Calu3 (cell line): ENCODE measurements at places on chromosomes 16 and 17. TPM values are rescaled to one million over a fixed set of nuclear protein-coding genes. Genes with fewer than 3 reads are reported as not detected.

GRCh38 chr16:55701442-55702319, 45.9 kb downstream of the SLC6A2 start:
- peaks cover 57% of the 10 kb centered on the region for H3K27me3 ChIP-seq
- no peak overlapping the region for H3K4me3 ChIP-seq
- no peaks in the 10 kb centered on the region for H3K4me1 ChIP-seq

DNA sequence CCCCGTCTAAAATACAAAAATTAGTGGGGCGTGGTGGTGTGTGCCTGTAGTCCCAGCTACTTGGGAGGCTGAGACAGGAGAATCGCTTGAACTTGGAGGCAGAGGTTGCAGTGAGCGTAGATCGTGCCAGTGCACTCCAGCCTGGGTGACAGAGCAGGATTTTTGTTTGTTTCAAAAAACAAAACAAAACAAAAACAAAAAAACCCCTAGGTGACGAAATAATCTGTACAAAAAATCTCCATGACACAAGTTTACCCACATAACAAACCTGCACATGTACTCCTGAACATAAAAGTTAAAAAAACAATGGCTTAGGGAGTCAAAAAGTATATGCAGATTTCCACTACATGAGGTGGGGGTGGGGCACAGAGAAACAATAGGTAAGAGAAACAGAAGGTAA, 140.5 kb upstream of the ASIC2 start:
- no peaks in the 10 kb centered on the region for H3K27me3 ChIP-seq
- no peaks in the 10 kb centered on the region for H3K4me1 ChIP-seq
- no peak overlapping the region for H3K27ac ChIP-seq
- H3K36me3 ChIP-seq, result no peaks in the 10 kb centered on the region
- H3K4me3 ChIP-seq, result no peak overlapping the region

SYNGR3 gene
- total RNA-seq, result 3.6 and 3.8 TPM in 2 replicates

DNA sequence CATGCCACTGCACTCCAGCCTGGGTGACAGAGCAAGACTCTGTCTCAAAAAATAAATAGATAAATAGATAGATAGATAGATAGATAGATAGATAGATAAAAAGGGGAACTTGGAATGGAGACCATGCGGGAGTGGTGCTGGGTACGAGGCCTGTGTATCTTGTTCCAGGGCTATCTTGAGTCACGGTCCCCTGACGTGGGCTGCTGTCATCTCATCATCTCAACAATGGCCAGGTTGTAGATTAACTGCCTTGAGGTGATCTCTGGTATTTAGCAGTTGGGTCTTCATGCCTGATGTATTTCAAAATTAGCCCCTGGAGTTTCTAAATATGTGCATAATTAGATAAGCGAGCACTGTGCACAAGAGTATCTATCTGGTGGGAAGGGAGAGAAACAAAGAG, 212.1 kb downstream of the CDRT15L2 start:
- H3K27ac ChIP-seq, result no peak overlapping the region
- H3K27me3 ChIP-seq, result peaks cover 16% of the 10 kb centered on the region
- no peaks in the 10 kb centered on the region for H3K4me1 ChIP-seq
- no peak for DNase-seq

DNA sequence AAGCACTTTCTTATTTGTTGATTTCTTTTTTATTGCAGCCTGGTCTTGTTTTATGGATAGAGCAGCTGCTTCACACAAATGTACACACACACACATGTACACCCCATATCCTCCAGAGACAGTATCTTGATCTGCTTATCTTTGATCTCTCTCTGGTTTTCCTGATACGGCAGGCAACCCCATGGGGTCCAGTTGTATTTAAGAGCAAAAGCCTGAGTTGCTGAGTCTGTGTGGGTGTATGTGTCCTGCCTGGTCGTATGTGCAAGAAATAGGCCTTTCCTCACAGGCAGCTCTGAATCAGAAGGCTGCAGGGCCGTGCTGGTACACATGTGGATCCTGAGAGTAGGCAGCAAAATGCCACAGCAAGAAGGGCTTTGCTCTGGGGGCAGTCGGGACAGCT, 14.6 kb upstream of the LGALS9 start:
- DNase-seq, result no peak
- H3K4me1 ChIP-seq, result no peaks in the 10 kb centered on the region
- H3K27ac ChIP-seq, result no peak overlapping the region
- H3K36me3 ChIP-seq, result no peaks in the 10 kb centered on the region
- no peaks in the 10 kb centered on the region for H3K27me3 ChIP-seq

PRCD gene
- not detected in 2 replicates for total RNA-seq

SYCE1L gene
- 2.0 and 6.2 TPM in 2 replicates for total RNA-seq

SAT2 gene
- total RNA-seq, result 15.9 and 16.6 TPM in 2 replicates

- DNase-seq, result no peak
- peaks cover 40% of the 10 kb centered on the region for H3K27me3 ChIP-seq
- no peaks in the 10 kb centered on the region for H3K36me3 ChIP-seq
- H3K4me3 ChIP-seq, result no peak overlapping the region
Measured at GRCh38 chr16:75127713-75128415, 11.3 kb upstream of the LDHD start.

GRCh38 chr16:85573696-85574641, 39.2 kb upstream of the GSE1 start:
- H3K4me1 ChIP-seq, result peaks cover 26% of the 10 kb centered on the region
- no peak overlapping the region for H3K27ac ChIP-seq
- no peak overlapping the region for H3K4me3 ChIP-seq
- no peaks in the 10 kb centered on the region for H3K36me3 ChIP-seq

- H3K27me3 ChIP-seq, result no peaks in the 10 kb centered on the region
- no peaks in the 10 kb centered on the region for H3K4me1 ChIP-seq
- DNase-seq, result no peak
- no peak overlapping the region for H3K27ac ChIP-seq
Measured at GRCh38 chr17:69357701-69358100, 30.8 kb upstream of the ABCA5 start.

- H3K27me3 ChIP-seq, result peaks cover 69% of the 10 kb centered on the region
- peaks cover 22% of the 10 kb centered on the region for H3K4me1 ChIP-seq
- peak; percentile 60 for DNase-seq
- no peaks in the 10 kb centered on the region for H3K36me3 ChIP-seq
Measured at GRCh38 chr17:36858119-36859002, 78.9 kb upstream of the LHX1 start.

- no peak for DNase-seq
- no peaks in the 10 kb centered on the region for H3K27me3 ChIP-seq
- no peak overlapping the region for H3K4me3 ChIP-seq
- H3K27ac ChIP-seq, result no peak overlapping the region
- no peaks in the 10 kb centered on the region for H3K4me1 ChIP-seq
Measured at GRCh38 chr16:46991729-46992704, 18.5 kb upstream of the DNAJA2 start.

DNA sequence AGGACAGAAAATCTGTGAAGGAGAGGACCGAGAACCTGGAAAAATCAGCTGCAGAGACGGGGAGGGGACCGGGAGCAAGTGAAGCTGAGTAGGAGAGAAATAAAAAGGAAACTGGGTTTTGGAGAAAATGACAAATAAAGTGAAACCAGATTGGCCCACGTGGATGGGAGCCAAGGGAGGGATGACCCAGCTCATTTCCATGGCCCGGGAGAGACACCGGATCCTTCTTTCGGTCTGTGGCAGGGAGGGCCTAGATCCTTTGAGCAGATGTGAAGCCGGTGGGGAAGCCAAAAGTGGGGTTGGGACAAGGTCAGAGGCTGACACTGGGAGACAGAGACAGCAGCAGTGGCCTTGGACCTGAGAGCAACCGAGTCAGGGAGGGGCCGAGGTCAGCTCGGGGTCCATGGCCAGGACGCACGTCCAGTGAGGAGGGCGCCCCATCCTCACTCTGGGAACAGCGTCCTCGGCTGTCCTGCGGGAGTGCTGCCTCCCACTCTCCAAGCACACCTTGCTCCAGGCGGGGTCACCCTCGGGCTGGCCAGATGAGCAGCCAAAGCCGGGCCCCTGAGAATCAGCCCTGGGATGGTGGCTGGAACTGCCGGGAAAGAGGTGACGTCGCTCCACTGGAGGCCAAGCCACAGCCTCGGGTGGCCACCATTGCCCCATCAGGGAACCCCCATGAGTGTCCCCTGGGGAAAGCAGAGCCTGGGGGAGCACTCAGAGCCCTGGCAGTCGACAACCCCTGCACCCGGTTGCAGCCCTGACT, 50.8 kb upstream of the CDR2 start:
- H3K27ac ChIP-seq, result no peak overlapping the region
- H3K4me3 ChIP-seq, result no peak overlapping the region
- H3K36me3 ChIP-seq, result peaks cover 53% of the 10 kb centered on the region
- DNase-seq, result no peak

DNA sequence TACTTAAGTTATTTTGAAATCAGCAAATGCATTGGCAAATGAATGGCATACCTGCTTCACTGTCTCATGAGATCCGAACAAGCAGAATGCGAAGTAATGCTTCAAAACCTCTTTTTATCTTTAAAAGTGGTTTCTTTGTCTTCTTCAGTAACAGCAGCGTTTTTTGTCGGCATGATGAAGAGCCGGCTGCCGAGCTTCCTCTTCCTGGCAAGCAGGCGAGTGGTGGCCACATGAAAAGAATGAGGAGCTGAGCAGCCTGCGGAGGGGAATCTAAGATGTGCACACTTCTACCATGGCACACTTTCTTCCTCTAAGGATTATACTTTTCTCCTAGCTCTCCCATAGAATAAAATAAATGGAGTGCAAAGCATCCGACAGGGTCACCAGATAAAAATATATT, 42.4 kb upstream of the AKTIP start:
- H3K27me3 ChIP-seq, result peaks cover 78% of the 10 kb centered on the region
- no peak overlapping the region for H3K27ac ChIP-seq
- H3K4me3 ChIP-seq, result no peak overlapping the region
- H3K36me3 ChIP-seq, result no peaks in the 10 kb centered on the region
- peaks cover 3% of the 10 kb centered on the region for H3K4me1 ChIP-seq
- no peak for DNase-seq

- peaks cover 16% of the 10 kb centered on the region for H3K36me3 ChIP-seq
- H3K4me1 ChIP-seq, result peaks cover 14% of the 10 kb centered on the region
- H3K27me3 ChIP-seq, result no peaks in the 10 kb centered on the region
- H3K4me3 ChIP-seq, result no peak overlapping the region
- no peak for DNase-seq
Measured at GRCh38 chr17:37310940-37311339, 64.8 kb upstream of the C17orf78 start.

ZNF624 gene
- total RNA-seq, result 2.3 and 3.3 TPM in 2 replicates

TMEM114 gene
- not detected in 2 replicates for total RNA-seq

ITGAD gene
- not detected in 2 replicates for total RNA-seq

DNA sequence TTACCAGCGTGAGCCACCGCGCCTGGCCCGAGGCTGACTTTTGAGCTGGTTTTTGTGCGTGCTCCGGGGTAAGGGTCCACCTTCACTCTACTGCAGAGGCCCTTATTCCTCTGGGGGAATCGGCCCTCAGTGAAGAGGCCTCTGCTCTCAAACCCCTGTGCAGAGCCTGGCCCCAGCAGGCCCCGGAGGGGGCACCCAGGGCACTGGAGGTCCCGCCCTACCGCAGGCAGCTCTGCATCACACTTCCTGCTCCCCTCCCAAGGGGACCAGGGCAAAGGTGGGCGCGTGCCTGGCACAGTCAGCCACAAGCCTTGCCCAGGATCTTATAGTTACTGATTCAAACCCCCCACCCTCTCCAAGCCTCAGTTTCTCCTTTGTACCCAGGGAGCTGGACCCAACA, 3.6 kb upstream of the UBE2I start:
- H3K36me3 ChIP-seq, result peaks cover 58% of the 10 kb centered on the region
- no peak for DNase-seq
- H3K4me3 ChIP-seq, result no peak overlapping the region
- H3K27me3 ChIP-seq, result no peaks in the 10 kb centered on the region

- H3K36me3 ChIP-seq, result peaks cover 82% of the 10 kb centered on the region
- no peak overlapping the region for H3K27ac ChIP-seq
- no peaks in the 10 kb centered on the region for H3K4me1 ChIP-seq
- no peak overlapping the region for H3K4me3 ChIP-seq
- H3K27me3 ChIP-seq, result no peaks in the 10 kb centered on the region
Measured at GRCh38 chr16:4460936-4461249, 13.5 kb downstream of the NMRAL1 start.

DNA sequence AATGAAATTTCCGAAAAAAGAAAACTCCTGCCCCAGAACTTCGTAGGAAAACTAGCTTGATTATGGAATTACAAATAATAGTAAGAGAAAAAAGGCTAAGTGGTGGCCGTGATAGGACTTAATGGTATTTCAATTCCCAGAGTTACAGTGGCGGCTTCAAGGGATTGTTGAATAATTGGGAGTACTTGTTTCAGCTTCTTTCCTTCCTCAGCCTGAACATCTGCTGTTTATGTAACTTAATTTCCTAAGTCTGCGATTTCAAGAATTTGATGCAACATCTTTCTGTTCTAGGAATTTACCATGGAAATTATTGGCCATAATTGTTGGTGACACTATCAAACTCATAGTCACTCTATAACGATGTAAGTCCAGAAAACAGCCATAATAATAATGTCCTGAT, 684 bp upstream of the APPBP2 start:
- H3K27ac ChIP-seq, result peak overlapping the region; percentile 87
- H3K4me3 ChIP-seq, result peak overlapping the region; percentile 88
- H3K36me3 ChIP-seq, result peaks cover 32% of the 10 kb centered on the region
- no peak for DNase-seq
- H3K27me3 ChIP-seq, result no peaks in the 10 kb centered on the region
- peaks cover 9% of the 10 kb centered on the region for H3K4me1 ChIP-seq

GRCh38 chr17:17114592-17115225, 72.5 kb downstream of the MPRIP start:
- no peak overlapping the region for H3K27ac ChIP-seq
- DNase-seq, result no peak
- H3K4me3 ChIP-seq, result no peak overlapping the region
- no peaks in the 10 kb centered on the region for H3K27me3 ChIP-seq
- peaks cover 30% of the 10 kb centered on the region for H3K4me1 ChIP-seq

- H3K4me3 ChIP-seq, result no peak overlapping the region
- peaks cover 63% of the 10 kb centered on the region for H3K27me3 ChIP-seq
- no peaks in the 10 kb centered on the region for H3K36me3 ChIP-seq
Measured at GRCh38 chr16:86826941-86827340, 248.6 kb downstream of the FOXL1 start.

FA2H gene
- total RNA-seq, result 74.2 and 122 TPM in 2 replicates

- peaks cover 34% of the 10 kb centered on the region for H3K36me3 ChIP-seq
- H3K27ac ChIP-seq, result peak overlapping the region; percentile 41
- peak overlapping the region; percentile 47 for H3K4me3 ChIP-seq
- H3K4me1 ChIP-seq, result peaks cover 33% of the 10 kb centered on the region
- no peaks in the 10 kb centered on the region for H3K27me3 ChIP-seq
Measured at GRCh38 chr17:81096741-81097133, 61.8 kb downstream of the BAIAP2 start.

DNA sequence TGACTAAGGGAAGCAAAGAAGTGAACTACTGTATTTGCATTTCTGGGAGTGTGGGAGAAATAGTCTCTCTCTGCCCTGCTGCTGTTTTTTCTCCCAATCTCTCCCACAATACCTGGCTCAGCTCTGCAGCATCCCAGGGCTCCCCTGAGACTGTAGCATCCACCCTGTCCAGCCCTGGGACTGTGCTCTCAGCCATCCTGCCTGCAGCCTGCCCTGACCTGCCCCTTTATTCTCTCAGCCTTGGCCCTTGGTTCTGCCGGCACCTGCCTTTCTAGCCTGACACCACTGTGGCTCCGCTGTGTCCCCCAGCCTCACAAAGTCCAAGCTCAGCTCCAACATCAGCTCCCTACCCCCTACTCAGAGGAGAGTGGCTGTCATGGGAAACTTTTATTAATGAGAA, 1.9 kb downstream of the PDILT start:
- no peak overlapping the region for H3K4me3 ChIP-seq
- no peak for DNase-seq
- peaks cover 26% of the 10 kb centered on the region for H3K27me3 ChIP-seq
- H3K36me3 ChIP-seq, result no peaks in the 10 kb centered on the region
- H3K4me1 ChIP-seq, result no peaks in the 10 kb centered on the region

IGF2BP1 gene
- 14.4 and 17.6 TPM in 2 replicates for total RNA-seq

- no peaks in the 10 kb centered on the region for H3K27me3 ChIP-seq
- no peak for DNase-seq
- no peak overlapping the region for H3K4me3 ChIP-seq
Measured at GRCh38 chr16:15041271-15042004, 14.4 kb downstream of the NTAN1 start.

CNTNAP1 gene
- 1.2 and 1.3 TPM in 2 replicates for total RNA-seq
